ENCODE measurements at places on chromosomes 7 and 10.

DNA sequence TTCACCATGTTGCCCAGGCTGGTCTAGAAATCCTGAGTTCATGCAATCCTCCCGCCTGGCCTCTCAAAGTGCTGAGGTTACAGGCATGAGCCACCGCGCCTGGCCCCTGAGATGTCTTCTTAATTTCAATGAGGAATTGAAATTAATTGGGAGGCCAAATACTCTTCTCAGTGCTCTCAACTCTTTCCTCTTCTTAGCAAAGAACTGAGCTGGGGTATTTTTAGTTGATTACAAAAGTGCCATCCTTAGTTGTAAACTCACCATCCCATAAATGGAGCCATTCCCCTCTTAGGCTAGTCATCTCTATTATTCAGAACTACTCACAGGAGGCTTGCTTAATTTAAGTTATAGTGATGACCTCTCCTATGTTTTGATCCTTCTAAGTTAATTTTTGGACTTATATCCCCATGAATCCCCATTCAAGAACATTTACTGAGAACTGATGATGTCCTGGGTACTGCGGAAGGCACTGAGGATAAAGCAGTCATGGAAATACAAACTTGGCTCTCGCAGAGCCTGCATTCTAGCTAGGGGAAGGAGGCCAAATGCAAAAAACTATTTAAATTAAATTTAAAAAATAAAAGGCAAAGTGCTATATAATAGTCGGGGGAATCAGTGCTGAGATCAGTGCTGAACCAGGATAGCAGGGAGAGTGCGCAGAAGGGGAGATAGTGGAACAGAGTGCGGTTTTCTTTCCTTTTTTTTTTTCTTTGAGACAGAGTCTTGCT, 145.3 kb downstream of the SFMBT2 start:
- DNase-seq: no peak

DNA sequence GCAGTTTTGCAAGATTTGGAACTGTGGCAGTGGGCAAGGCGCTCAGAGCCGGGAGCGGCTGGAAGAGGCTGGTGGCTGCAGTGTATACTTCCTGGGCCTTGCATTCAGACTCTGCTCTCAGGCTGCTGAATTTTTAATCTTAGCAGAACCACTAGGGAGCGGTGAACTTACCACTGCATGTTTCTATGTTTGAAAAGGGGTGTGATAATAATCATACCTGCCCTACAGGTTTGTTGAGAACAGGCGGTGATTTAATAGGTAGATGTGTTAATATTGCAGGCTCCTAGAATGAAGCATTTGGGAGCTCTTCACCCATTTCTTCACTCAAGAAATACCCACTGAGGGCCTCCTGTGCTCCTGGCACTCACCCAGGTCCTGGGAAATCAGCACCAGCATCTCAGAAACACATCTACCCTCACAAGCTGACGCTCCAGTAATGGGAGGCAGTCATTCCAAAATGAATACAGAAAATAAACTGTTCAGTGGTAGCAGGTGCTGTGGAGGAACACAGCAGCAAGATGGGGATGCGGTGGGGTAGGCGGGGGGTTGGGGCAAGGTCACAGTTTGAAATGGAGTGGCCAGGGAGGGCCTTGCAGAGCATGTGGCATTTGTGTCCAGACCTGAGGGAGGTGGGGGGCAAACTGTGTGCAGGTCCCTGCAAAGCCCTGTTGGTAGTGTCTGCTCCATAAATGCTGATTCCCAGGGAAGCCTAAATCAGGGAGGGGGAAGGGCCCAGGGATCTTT, 41.0 kb downstream of the VWA2 start:
- no peak for DNase-seq

DNA sequence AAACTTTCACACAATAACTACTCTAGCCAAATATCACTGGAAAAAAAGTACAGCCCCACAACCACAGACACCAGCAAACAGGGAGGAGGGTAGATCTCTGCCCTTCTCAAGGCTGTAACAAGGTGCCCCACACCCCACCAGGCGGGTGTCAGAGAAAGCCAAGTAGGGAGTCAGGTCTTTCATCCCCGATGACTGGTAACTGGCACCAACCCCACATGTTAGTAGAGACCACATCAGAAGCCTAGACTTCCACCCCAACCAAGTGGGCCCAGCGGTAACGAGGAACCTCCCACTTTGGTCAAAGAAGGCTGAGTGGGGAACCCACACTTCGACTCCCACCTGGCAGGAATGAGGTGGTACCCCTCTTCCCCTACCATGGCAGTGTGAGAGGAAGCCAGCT, 16.4 kb upstream of the RUFY2 start:
- DNase-seq: peak; percentile 25

DNA sequence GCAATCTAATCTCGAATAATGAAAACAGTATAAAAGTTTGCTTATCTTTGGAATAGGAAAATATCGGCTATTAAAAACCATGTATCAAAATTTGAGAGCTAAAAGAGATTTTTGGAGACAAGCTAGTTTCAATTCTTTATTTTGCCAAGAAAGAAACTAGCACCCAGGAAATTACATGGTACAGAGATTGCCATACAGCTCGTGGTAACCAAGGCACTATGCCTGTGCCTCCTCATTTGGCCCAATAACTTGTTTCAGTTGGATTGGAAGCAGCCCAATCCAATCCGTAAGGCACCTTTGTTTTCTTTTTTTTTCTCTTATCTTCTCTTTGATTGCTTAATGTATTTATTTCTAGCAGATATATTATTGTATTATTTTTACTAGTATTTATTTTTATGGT, 55.0 kb downstream of the GNAI1 start:
- DNase-seq: no peak

DNA sequence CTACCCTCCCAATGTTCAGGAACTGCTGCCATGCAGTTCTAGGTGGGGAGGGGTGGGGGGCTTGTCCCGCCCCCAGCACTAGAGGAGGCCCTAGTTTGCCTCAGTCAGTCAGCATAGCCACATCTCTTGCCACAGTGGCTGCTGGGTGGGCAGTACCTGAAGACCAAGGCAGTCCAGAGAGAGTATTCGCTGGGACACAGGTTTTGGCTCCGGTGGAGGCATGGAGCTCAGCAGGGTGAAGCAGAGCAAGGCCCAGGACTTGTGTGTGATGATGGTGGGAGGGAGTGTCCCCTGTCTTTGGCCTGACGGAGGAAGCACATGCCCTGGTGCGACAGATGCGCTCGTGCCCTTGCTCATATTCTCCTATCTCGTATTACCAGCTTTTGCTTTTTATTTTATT, 24.7 kb upstream of the ZCCHC24 start:
- no peak for DNase-seq

DNA sequence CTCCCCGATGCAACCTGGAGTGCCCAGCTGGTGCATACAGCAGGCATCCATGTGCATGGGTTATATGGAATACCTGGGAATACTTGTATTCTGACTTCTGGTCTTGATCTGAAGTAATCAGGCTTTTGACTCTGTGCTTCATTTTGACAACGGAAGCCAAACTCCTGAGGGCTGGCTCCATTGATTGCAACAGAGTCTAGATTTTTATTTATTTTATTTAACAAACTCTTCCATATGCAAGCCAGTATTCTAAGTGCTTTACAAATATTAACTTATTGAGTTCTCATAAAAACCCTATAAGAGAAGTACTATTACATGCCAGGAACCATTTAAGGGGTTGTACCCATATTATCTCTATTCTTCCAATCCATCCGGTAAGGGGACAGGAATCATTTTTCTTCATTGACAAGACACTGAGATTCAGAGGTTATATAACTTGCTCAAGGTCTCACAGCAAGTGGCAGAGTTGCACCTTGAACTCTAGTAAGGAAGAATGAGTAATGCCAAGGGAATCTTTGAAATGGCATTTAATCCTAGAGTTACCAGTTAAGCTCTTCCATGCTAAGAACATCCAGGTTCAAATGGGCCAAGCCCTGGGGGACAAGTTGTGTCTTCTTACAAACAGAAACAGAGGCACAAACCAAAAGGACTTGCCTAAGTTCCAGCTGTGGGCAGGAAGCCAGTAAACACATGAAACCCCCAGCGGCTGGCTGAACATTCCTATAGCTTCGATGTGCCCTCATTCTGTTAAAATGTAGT, 241.0 kb downstream of the WDR11 start:
- DNase-seq: no peak

DNA sequence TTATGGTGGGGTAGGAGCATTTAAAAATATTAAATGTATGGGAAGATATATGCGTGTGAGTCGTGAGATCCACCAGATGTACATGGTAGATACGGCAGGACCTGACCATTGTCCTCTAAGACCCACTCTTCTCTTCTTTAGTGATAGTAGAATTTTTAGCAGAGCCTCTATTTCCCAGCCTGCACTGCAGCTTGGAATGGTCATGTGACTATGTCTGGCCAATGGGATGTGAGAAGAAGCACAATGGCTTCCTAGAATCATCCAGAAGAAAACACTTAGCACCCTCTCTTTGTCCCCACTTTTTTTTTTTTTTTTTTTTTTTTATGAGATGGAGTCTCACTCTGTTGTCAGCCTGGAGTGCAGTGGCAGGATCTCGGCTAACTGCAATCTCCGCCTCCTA, 86.6 kb upstream of the CYTH3 start:
- no peak for DNase-seq

DNA sequence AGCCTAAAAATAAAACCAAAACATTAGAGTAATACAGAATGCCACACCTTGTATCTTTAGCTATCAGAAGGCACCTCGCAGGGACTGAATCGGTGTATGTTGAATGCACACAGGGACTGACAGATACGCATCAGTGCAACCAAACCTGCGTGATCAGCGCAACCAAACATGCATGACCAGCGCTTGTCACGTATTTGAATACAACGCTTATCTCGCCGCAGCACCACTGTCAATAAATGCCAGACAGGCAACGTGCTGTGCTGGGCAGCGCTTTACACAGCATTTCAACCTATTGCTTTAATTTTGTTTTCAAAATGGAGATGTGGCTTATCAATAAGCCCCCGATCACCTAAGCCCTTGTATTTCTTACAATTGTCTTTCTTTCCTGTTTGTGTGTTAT, 242.4 kb downstream of the SFMBT2 start:
- no peak for DNase-seq

DNA sequence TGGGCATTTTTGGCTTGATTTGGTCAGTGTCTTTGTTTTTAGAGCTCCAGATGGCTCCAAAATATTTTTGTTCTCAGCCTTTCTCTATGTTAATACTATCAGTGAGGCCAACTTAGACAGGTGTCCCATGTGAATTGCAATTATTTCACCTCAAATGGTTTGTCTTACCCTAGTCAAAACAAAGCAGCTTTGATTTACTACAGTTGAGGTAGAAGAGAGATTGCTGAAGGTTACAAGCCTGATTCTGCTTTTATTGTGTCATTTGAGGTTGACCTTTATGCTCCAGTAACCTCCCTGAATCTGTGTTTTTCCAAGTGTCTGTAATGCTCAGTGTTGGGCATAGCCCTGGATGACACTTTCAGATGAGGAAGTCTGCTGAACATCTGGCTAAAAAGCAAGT, 882.9 kb downstream of the NRG3 start:
- DNase-seq: no peak
